ENCODE measurements at places on chromosomes 7 and 10.
A peak's percentile ranks its signal among the peaks of the same experiment; 100 is the strongest.

DNA sequence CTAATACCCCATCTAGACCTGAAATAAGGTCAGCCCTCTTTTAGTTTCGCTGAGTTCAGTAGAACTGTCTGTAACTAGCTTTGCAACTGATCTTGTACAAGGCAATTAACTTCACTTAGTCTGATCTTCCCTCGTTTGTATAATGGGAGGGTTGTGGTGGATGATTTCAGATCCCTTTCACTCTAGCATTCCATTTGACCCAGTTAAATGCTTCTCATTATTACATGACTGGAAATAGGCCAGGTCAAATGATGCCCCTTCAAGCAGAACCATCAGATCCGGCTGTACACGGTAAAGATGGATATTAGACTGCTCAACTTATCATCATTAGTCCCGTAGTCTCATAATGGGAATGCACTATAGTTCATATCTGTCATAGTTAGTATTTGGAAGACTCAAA, 1009.0 kb downstream of the LRMDA start:
- DNase-seq: no peak

- DNase-seq: no peak
Observed at GRCh38 chr10:122446668-122447423, 7.6 kb upstream of the ARMS2 start.

- no peak for DNase-seq
Observed at GRCh38 chr7:158398750-158399149, 188.9 kb downstream of the PTPRN2 start.

DNA sequence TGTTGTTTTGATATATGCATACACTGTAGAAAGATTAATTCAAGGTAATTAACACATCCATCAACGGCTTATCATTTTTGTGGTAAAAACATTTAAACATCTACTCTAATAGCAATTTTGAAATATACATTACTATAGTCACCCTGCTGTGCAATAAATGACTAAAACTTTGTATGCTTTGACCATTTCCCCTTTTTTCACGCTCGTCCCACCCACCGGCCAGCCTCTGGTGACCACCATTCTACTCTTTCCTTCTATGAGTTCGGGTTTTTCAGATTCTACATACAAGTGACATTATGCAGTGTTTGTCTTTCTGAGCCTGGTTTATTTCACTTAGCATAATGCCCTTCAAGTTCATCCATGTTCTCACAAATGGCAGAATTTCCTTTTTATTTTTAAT, 21.3 kb downstream of the CYCS start:
- DNase-seq: no peak

- DNase-seq: no peak
Observed at GRCh38 chr10:62903828-62904227, 87.7 kb upstream of the EGR2 start.

DNA sequence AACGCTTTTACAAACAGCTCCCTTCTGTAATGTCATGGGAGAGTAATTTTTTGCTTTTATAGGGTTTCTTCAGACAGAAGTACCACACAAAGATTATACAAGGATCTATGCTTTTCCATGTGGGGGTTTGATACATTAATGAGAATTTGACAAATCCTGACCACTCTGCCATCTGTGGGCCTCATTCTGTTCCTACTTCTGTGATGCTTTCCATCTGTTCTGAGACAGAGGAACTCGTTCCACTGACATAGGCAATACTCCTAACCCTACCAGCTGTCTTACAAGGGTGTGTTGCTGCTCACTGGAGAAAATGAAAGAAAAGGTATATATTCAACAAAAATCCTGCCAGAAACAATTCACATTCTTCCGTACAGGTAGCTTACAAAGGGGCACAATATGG, 59.4 kb upstream of the NAMPT start:
- no peak for DNase-seq

GRCh38 chr10:49649294-49649693, 30.2 kb upstream of the C10orf53 start:
- DNase-seq: no peak

DNA sequence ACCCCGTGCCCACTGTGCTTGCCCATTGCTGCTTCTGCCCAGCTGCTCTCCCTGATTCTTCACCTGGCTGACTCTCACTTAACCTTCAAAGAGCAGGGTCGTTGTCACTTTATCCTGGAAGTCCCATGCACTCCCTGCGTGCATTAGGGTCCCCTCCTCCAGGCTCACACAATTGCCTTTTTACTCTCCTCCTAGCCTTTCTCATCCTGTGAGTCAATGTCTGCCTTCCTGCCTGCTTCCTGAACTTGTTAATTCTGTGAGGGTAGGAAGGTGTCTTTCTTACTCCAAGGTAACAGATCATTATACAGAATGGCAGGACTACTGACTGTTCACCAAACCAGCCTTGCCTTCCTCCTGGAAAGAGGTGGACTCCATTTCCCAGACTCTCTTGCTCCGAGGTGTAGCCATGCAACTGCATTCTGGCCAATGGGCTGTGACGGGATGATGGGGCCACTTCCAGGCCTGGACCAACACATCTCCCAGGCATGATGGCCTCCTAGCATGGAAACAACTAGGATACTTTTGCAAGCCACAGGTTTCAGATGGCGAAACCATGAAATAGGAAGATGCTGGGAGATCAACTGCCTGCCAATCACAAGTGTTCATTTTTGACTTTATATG, 54.7 kb downstream of the ARHGAP22 start:
- no peak for DNase-seq

GRCh38 chr7:1357601-1358271, 101.5 kb downstream of the MICALL2 start:
- DNase-seq: no peak

DNA sequence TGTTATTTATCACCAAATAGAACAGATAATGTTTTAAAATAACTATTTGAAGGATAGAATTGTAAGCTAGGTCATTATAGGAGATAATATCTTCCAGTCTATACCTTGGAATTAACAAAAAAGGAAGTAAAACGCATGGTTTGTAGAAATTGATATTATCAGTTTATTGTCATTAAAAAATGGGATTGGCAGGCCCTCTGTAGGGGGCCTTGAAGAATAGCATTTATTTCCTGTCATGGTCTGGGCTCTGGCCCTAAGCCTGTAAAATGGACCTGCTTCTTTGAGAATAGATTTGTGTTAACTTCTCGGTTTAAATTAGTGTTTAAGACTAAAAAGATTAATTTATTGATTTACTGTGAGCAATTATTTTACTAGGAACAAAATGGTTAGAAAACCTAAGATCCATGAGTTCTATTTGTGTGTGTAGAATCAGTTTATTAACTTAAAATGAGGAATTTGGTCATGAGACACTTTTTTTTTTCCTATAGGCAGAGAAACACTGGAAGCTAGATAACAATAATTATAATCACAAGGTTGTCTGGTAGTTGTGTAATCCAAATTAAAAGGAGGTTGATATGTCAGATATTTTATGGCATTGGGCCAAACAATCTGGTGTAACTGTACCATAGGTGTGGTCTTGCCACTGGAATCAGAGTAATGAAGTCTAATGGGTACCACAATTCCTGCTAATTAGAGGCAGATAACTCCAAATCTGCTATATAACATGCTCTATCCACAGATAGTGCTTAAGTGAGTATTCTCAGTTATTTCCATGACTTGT, 197.4 kb upstream of the FOXP2 start:
- no peak for DNase-seq

- DNase-seq: no peak
Observed at GRCh38 chr10:26642896-26643653, 54.4 kb upstream of the PDSS1 start.

- DNase-seq: no peak
Observed at GRCh38 chr10:3933733-3934132, 148.7 kb upstream of the KLF6 start.

DNA sequence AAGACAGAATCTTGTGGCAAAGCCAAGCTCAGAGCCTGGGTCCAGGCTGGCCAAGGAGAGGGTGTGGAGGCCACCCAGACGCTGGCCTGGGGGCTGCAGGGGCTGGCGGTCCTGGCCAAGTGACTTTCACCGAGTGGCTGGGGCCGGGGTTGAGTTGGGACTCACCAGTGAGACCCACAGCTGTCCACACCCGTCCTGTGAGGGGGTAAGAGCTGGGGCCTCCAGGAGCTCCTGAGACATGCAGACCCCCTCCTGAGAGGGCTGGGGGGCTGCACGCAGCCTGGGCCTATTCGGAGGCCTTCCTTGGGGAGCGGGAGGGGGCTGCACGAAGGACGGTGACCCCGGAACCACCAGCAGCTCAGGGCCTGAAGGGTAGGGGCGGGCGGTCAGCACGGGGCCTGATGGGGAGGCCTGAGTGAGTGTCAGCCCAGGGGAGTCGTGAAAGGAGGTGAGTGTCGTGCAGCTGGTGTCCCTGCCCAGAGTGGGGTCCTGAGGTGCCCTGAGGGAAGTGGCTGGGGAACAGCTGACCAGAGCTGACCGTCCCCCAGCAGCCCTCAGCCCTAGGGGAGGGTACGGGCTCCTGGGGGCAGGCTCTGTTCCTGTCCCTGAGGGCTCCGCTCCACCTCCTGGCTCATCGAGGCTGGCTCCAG, 100.9 kb downstream of the FOXL3 start:
- DNase-seq: peak; percentile 11

DNA sequence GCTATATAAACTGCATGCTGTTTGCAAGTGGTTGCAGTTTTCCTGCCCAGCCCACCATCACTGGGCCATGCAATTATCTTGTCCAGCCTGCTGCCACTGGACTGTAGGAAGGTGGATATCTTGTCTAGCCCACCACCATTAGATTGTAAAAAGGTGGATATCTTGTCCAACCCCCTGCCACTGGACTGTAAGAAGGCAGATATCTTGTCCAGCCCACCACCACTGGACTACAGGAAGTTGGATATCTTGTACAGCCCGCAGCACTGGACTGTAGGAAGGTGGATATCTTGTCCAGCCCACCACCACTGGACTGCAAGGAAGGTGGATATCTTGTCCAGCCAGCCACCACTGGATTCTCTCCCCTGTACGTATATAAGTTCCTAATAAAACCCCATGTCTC, 69.8 kb downstream of the SKAP2 start:
- DNase-seq: no peak

DNA sequence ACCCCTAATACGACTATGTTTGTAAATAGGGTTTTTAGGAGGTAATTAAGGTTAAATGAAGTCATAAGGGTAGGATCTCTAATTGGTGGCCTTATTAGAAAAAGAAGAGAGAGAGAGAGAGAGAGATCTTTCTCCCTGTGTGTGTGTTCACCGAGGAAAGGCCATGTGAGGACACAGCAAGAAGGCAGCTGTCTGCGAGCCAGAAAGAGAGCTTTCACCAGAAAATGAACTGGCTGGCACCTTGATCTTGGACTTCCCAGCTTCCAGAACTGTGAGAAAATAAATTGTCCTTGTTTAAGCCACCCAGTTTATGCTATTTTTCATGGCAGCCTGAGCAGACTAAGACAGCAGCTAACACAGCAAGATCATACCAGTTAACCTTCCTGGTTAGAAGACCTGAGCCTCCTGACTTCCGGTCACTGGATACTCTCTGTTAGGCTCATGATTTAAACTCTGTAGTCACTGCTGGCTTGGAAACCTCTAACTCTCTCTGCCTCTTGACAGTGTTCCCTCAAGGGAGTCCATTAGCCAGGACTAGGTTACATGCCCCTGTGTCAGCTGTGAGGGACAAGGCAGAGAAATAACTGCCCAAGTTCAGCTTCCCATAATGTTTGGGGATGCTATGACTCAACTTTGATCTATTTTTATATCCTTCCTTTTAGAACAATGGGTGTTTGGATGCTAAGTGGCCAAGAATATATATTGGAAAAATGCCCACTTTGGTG, 102.3 kb downstream of the DYNC1I1 start:
- no peak for DNase-seq

DNA sequence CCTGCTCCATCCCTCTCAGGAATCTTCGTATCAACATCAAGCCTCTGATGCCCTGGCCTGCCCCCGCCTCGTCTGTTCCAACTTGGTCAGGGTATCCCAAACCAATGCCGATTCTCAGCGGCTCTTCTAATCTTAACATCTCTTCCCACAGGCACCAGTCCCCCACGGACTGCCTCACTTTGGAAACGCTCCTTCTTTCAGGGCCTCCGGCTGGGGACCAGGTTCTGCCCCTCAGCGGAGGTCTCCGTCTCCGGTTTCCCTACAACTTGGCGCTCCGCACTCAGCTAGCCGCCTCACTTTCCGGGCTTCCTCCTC, 488 bp downstream of the ABCF2 start:
- DNase-seq: no peak
